Chondrocyte (in vitro differentiated cells): ENCODE measurements at places on chromosomes 16 and 17. TPM values are rescaled to one million over a fixed set of nuclear protein-coding genes. Genes with fewer than 3 reads are reported as not detected.

Gene TPSG1
- total RNA-seq: not detected in 3 replicates

Gene ZNF287
- total RNA-seq: 13.0 to 16.2 TPM (median 14.6 TPM) in 3 replicates

Gene ATP6V0A1
- total RNA-seq: 49.9 to 63.4 TPM (median 61.3 TPM) in 3 replicates

DNA sequence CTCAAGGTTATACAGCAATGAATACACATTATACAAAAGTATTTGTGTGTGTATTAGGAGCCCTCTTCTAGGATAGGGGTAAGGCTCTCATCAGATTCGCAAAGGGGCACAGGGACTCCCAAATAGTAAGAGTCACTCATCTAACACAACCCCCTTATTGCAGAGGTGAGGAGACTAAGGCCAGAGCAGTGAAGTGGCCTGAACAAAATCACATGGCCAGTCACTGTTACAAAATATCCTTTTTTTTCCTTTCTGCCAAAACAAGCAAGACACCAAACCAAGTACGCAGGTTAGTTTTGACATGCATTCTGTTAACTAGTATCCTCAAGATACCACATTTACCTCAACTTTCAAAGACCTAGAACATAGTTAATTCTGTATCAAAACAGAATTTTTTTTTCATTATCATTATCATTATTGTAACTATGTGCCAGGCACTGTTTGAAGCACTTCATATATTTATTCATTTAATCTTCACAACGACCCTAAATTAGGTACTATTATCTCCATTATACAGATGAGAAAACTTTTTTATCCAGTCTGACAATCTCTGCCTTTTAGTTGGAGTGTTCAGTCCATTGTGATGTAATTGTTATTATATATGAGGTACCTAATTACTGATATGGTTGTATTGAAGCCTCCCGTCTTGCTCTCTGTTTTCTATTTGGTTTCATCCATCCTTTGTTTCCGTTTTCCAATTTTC lies 25.7 kb downstream of the MMD start:
- no peak overlapping the region for H3K4me3 ChIP-seq
- peaks cover 4% of the 10 kb centered on the region for H3K36me3 ChIP-seq
- peaks cover 3% of the 10 kb centered on the region for H3K4me1 ChIP-seq
- DNase-seq: no peak

GRCh38 chr17:47276868-47277267 lies 23.2 kb downstream of the ITGB3 start:
- peaks cover 64% of the 10 kb centered on the region for H3K4me1 ChIP-seq
- peak overlapping the region; percentile 87 for H3K27ac ChIP-seq
- H3K27me3 ChIP-seq: no peaks in the 10 kb centered on the region
- H3K4me3 ChIP-seq: no peak overlapping the region
- DNase-seq: no peak

GRCh38 chr17:3780986-3781385 lies 20.0 kb downstream of the ITGAE start:
- H3K4me1 ChIP-seq: no peaks in the 10 kb centered on the region
- no peaks in the 10 kb centered on the region for H3K36me3 ChIP-seq
- no peaks in the 10 kb centered on the region for H3K27me3 ChIP-seq
- no peak overlapping the region for H3K4me3 ChIP-seq
- no peak overlapping the region for H3K27ac ChIP-seq

DNA sequence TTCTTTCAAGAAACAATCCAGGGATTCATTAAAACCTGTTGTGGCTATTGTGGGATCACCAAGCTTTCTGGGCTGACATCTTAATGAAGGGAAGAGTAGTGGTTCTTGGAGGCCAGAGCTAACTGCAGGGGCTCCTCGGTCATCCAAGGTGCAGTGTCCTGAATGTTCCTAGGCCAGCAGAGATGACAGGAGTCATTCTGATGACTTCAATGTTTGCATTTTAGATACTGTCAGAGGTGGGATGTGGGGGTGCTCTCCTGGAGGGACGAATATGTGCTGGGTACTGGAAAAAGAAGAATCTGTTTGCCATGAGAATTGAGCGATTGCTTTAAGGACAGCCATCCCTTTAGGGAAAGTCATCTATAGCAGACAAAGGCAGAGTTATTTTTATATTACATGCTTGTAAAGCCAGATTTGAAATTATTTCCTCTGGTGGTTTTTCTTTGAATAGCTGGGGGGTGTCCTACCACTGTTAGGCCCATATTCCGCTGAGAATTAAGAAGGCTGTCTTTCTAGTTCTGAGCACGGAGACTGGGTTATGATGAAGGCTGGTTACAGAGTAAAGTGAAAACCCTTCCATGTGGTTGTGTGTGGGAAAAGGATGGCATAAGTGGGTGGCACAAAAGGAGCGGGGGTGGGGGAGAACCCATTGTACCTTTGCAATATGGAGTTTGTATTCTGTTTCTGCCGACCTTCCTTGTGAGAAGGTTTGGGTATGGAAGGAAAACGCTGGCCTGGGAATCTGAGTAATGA lies 7.4 kb downstream of the HLF start:
- H3K27ac ChIP-seq: no peak overlapping the region
- H3K4me1 ChIP-seq: peaks cover 18% of the 10 kb centered on the region
- peaks cover 40% of the 10 kb centered on the region for H3K27me3 ChIP-seq
- no peak for DNase-seq

GRCh38 chr17:73227379-73227778 lies 34.3 kb downstream of the CPSF4L start:
- peak overlapping the region; percentile 77 for H3K27ac ChIP-seq
- no peaks in the 10 kb centered on the region for H3K36me3 ChIP-seq
- H3K4me1 ChIP-seq: peaks cover 56% of the 10 kb centered on the region
- no peak for DNase-seq
- no peak overlapping the region for H3K4me3 ChIP-seq

DNA sequence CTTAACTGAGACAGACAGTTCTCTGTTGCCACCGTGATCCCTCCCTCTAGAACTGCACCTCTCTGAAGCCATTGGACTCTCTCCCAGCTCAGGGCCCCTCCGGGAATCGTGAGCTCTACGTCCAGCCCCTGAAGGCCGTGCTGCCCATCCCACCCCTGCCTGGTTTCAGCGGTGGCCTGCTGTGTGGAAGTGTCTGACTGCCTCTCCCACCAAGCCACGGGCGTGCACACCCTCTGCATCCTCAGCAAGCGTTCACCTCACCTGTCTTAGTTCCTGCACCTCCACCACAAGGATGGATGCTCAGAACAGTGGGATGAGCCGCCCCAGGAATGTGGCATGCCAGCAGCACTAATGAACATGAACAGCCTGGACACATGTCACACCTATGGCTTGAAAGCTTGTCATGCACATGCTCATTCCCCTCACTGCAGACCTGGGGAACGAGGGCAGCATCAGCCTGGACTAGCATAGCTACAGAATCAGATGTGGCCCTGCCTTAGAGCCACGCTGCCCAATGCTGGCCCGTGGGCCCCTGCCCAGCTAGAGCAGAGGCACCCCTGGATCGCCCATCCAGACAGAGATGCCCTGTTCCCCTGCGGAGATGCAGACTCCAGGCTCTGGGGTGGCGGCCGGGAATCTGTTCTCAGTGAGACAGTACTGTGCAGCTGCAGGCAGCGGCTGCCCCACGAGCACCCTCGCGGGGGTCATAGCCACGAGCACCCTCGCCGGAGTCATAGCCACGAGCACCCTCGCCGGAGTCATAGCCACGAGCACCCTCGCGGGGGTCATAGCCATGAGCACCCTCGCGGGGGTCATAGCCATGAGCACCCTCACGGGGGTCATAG lies 73.7 kb upstream of the CHMP6 start:
- peaks cover 11% of the 10 kb centered on the region for H3K36me3 ChIP-seq
- no peaks in the 10 kb centered on the region for H3K27me3 ChIP-seq
- no peak overlapping the region for H3K4me3 ChIP-seq
- peak; percentile 85 for DNase-seq
